GM19239 (cell line): ENCODE measurements at places on chromosomes 3 and 15.

DNA sequence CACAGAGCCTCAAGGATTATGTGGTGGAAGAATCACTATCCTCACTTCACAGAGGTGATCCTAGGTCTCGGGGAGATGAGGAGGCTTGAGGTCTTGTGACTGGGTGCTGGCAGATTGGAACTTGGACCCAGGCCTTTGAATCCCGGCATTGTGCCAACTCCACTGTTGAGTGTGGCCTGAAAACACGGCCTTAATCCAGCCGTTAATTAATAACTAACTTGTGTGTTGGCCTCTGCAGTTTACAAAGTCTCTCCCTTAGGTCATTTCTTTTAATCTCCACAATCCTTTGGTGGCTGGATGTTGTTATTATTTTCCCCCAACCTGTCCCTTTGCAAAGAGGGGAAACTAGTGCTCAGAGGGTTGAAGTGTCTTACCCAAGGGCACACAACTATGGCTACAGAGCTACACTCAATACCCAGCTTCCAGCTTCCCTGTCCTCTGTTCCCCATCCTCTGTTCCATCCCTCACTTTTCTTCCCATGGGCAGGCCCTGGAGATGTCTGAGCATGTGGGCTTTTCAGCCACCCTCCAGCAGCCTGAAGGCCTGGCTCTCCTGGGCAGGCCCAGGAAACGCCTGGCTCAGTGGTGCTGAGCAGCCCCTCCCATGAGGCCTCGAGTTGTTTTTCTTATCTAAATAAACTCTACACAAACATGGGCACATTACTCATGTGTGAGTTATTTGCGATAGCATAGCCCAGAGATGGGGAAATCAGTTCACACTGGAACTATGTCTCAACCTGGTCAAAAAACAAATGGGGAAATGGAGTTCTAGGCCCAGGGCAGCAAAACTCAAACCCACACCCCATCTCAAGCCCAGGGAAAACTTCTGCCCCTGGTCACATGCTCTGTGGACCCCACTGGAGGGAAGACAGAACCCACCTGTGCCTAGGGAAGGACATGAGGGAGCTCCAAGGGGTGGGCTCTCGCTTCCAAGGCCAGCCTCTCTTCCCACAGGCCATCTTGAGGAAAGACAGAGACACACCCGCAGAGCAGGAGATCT is 16.8 kb upstream of the SMAD3 start:
- DNase-seq, result no peak

DNA sequence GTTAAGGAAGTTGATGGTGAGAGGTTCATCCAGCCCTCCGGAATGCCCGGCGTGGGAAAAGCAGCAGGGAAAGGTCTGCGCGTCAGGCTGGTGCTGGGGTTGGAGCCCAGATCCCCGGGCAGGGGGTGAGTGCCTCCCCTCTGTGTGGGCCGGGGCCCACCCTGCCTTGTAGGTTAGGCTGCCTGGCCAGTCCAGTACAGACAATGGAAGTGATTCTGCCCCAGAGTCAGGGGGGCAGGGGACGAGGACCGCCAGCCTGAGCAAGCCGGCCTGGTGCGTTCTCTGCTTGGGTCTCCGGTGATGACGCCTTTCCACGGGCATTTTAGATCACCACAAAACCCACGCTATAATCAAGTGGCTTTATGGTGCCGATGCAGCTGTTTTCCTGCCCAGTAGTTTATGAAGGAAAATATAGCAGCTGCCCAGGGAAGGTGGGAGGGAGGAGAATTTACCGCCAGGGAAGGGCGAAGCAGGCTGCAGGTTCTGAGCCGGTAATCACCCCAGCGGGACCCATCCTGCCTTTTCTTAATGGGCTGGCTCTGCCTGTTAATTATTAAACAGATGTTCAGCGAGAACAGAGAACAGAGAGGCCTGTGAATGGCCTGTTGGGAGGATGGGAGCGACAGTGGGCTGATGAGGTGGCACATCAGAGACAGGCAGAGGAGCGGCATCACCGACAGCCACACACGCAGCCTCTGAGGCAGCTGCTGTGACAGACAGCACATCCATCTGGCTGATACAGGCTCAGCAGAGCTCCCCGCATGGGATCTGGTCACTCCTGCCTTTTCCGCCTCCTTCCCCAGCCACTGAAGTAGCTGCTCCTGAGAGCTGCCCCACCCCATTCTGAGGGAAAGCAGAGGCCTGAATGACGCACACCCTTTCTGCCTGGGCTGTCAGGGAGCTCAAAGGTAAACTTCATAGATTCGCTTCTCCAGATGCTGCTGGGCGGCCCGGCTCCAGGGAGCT is 35.2 kb downstream of the BDH1 start:
- no peak for DNase-seq

GRCh38 chr3:136173939-136174490 is 22.1 kb downstream of the MSL2 start:
- no peak for DNase-seq

DNA sequence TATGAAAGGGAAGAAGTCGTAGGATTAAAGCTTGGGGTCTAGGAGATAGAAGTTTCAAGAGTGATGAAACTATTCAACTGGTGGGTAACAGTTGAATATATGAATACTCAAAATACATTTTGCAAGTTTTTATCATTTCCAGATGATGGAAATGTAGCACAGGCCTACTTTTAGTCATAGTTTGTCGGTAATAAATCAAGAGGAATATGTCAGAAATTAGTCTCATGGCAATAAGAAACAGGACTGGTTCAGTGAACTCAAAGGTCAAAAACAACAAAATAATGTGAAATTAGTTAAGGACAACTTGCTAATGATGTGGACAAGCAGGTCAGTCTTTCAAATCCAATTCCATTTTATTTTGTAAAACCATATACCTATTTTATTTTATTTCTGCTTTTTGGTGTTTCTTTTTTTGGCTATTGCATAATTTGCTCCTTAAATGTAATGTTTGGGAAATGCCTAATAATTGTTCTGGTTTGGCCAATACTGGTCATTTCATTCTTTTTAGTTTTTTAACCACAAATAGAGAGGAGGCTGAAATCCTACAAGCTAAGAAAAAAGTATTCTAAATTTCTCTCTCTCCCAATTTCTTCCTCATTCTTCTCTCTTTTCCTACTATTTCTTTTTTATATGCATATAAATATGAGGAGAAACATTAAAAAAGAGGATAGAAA is 195.2 kb upstream of the ARHGEF26 start:
- no peak for DNase-seq
